ENCODE measurements at places on chromosomes 3 and 15.

DNA sequence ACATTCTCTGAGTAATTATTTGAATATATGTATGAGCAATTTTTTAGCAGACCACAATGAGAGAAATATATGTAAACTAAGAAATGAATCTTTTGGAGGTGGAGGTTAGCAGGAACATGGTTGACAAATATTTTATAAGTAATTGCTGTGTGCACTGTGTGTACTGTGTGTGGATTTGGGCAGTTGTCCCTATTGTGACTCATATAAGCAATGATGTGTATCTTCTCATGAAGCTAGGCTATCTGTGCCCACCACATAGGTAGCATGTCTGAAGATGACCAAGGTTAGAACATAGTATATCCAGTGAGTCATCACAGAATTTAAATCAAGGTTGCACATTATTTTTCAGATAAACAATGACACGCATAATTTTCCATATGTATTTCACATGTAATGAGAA is 713.9 kb upstream of the GBE1 start:
- no peak for DNase-seq

- no peak for DNase-seq
These were observed 36.9 kb upstream of the TRIM59 start for GRCh38 chr3:160486459-160486869.

DNA sequence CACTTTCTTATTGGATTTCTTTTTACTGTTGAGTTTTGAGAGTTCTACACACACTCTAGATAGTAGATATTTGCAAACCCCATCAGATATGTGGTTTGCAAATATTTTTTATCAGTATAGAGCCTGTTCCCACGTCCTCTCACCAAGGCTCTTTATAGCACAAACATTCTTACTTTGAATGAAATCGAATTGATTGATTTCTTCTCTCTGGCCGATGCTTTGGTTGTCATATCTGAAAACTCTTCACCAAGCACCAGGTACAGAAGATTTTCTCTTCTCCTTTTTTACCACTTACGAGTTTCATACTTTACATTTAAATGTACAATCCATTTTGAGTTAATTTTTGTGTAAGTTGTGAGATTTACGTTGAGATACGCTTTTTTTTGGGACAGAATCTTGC is 163.4 kb downstream of the PTPRG start:
- no peak for DNase-seq

GRCh38 chr3:132550579-132551305 is 46.3 kb upstream of the ACKR4 start:
- DNase-seq: no peak

GRCh38 chr3:70631716-70632307 is 319.4 kb upstream of the MDFIC2 start:
- no peak for DNase-seq

- DNase-seq: no peak
These were observed 253.6 kb downstream of the MAGI1 start for GRCh38 chr3:65785065-65785645.

- DNase-seq: peak; percentile 22
These were observed at the start of gene PSTPIP1 for GRCh38 chr15:76994971-76995945. Gene PSTPIP1, plus strand, starts transcription at chr15:76995126. Its CDS starts 448 bp downstream, at chr15:76995574.

- DNase-seq: no peak
These were observed 109.0 kb downstream of the TLE3 start for GRCh38 chr15:69988541-69989225.

- no peak for DNase-seq
These were observed 83.5 kb upstream of the NAALADL2 start for GRCh38 chr3:174775603-174776002.

GRCh38 chr3:55721716-55722484 is 234.8 kb upstream of the WNT5A start:
- no peak for DNase-seq

DNA sequence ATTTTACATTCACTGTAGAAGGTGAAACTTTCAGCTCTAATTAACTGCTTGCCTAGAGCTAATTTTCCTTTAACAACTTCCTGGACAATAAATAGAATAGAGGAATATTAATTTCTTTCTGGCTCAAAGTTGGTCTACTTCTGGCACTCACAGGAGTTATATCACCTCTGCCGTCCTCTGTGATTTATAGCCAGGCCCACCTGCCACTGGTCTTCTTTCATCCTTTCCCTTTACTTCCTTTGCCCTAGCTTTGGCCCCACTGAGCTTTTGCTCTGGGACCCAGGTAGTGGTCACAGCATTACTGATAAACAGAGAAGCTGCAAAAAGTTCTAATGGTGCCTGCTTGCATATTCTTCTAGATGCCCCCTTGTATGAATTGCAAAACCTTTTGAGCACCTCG is 49.3 kb upstream of the ABHD10 start:
- no peak for DNase-seq

- DNase-seq: no peak
These were observed 235.5 kb downstream of the OPA1 start for GRCh38 chr3:193828477-193828876.

- no peak for DNase-seq
These were observed 30.1 kb downstream of the CCDC12 start for GRCh38 chr3:46946416-46946815.

DNA sequence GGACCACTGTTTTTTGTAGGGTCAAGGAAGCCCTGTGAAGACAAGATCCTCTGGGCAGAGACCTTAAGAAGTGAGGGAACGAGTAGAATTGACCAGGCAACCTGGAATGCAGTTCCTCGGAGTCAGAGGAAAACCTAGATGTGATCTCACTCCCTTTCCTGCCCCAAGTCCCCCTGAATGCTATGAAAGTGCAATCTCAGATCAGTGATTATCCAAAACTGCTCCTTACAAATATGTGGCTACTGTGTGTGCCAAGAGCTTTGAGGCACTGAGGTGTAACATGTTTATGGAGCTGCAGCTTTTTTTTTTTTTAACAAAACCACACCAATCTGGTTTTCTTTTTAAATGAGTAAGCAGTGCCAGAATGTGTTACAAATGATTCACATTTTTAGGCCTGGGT is 35.8 kb downstream of the THSD4 start:
- no peak for DNase-seq

GRCh38 chr3:72682936-72683452 is 165.3 kb downstream of the SHQ1 start:
- DNase-seq: no peak

DNA sequence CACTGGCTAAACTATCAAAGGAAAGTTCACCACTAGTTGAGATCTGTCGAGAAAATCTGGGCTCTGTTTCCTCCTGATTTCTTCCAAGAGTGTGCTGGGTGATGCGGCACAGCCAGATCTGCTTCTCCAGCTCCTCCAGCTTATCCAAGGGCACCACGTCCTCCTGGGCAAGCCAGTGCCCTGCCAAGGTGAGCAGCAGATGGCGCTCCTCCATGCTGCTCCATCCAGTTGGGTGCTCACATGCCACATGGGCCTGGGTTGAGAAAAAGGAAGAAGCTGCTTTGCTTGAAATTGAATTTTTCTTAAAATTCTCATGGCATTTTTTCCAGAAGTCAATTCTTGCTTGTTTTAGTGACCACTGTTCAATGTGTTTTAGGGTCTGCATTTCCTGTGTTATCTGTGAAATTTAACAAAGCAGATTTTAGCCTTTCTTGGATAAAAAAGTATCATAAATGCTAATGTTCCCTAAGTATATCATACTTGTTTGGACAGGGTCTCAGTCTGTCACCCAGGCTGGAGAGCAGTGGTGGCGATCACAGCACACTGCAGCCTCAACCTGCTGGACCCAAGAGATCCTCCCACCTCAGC is 47.3 kb downstream of the EIF3J start:
- DNase-seq: peak; percentile 25

DNA sequence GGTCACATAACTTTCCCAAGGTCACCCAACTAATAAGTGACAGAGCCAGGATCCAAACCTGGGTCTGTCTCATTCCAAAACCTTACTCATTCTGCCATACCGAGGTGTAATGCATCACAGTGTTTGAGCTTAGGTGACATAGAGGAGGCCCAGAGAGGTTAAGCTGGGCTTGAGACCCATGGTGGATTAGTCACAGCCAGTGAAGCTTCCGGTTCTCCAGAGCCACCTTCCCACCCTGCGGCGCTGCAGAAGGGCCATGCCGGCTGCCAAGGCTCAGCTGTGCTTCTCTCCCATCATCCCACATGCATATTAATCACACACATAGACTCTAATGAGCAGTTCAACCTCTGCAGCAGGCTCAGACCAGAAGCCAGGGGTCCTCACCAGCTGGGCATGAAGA is 42.2 kb downstream of the SPSB4 start:
- no peak for DNase-seq

- no peak for DNase-seq
These were observed 186.4 kb upstream of the TMC3 start for GRCh38 chr15:81560405-81560804.

DNA sequence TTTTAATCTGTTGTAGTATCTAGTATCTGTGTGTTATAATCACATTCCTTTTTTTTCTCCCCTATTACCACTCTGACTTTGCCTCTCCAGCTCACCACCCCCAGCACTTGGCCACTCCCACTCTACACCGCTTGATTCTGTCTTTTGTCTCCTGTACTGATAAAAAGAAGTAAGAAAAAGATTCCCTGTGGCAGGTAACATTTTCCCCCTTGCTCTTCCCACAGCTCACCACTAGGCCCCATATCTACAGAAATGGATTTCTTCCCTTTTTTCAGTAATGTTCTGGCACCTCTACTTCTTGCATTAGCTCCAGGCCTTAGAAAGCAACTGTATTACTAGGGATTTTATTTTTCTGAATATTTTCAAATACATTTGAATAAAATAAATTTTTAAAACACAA is 25.6 kb downstream of the KCNH8 start:
- DNase-seq: no peak

DNA sequence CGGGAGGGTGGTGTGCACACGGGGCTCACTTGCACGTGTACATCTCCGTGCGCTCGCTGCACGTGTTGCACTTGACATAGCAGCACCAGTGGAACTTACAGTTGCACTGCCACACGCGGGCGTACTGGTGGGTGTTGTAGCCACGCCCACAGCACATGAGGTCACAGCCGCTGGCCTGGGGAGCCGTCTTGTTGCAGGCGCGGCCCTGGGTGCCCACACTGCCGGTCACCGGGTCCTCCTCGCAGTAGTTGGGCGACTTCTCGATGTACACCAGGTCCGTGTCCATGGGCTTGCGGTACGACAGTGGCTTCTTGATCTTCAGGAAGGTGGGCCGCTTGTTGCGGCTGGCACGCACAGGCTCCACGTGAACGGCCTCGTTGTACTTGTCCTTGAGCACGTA is 61.0 kb downstream of the WNT7A start:
- DNase-seq: no peak

DNA sequence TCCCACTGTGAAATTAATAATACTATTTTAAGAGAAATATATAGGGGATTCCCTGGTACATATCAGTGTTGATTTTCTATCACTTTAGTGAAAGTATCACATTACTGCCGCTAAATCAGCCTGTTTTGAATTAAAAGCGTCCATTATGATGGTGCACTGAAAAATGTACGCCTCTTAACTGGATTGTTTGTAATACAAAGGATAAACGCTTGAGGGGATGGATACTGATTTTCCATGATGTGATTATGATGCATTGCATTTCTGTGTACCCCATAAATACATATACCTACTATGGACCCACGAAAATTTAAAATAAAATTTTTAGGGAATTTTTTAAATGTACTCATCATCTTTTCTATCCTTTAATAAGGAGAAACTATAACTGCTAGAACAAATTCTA is 478.6 kb downstream of the MAGI1 start:
- DNase-seq: no peak

GRCh38 chr15:83766339-83766738 is 112.4 kb downstream of the ADAMTSL3 start:
- DNase-seq: no peak

DNA sequence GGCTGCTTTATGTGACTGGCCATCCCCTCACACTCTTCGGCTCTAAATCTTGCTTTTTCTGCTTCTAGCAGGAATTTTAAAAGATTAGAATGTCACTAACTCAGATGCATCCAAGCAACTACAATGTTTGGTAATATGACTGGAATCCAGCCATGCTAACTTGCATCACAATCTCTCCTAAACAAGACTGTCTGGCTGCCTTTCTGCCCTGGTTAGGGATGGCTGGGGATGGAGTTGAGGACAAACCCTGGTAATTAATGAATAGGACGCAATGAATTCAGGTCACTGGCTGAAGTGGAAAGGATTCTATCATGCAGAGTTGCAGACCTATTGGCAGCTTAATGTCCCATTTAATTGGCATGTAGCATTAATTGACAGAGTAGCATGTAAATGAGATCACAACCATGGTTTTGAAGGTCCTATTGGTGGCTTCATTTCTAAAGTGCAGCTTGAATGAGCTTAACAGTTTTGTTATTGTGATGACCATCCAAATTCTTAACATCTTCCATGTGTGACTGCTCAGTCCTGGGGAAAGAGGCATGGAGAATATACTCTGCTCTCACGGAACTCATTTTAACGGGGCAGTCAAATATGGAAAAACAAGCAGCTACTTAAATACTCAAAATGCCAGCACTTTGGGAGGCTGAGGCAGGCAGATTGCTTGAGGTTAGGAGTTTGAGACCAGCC is 21.7 kb downstream of the NMNAT3 start:
- DNase-seq: no peak

DNA sequence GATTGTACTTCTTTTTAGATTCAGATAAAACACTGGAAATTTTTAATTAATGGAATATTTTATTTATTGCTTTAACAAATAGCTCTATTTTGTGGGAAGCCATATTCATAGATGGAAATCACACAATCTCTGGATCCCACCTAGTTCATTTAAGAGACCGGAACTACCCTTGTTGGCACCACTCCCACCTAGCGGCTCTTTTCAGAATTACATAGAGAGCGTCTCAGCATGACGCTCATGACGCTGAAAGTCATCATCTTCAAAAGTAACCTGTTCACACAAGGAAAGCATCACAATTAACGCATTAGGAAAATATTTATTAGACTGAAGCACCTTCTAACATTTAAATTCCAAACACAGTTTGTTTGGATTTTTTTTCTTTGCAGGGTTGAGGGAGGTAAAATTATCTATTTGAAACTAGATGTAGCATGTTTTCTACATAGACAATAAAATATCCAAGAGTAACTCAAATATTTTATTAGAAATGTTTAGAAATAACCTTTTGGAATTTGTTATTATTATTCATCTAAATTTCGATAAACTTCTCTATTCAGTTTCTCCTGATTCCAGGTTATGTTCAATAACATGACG is 214.9 kb upstream of the ARRDC4 start:
- DNase-seq: no peak

DNA sequence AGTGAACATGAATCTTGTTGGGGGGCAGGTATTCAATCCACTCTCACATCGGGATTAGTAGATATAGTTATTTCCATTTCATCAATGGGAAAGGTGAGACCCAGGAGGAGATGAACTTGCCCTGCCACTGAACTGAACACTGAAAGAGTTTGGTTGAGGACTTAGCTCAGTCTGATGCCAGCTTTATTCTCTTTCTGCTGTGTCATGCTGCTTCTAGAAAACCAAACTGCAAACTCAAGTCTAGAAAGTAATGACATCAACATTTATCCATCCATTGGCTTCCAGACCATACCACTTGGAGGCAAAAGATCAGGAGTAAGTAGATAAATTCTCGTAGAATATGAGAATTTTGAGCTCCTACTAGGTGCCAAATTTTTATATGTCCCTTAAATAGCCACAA is 288.0 kb upstream of the CTNNB1 start:
- no peak for DNase-seq

- DNase-seq: no peak
These were observed 5.7 kb upstream of the KLHL24 start for GRCh38 chr3:183629546-183630301.

- DNase-seq: no peak
These were observed 67.4 kb downstream of the CORO2B start for GRCh38 chr15:68646156-68646555.
